ENCODE measurements at places on chromosomes 7 and 10. TPM values are rescaled to one million over a fixed set of nuclear protein-coding genes. Genes with fewer than 3 reads are reported as not detected.

C7orf33 gene
- total RNA-seq = not detected

PILRA gene
- total RNA-seq = 0.82 TPM

GRCh38 chr10:43892062-43892770, 243.5 kb upstream of the ZNF32 start:
- DNase-seq = no peak

MRLN gene
- not detected for total RNA-seq

DNA sequence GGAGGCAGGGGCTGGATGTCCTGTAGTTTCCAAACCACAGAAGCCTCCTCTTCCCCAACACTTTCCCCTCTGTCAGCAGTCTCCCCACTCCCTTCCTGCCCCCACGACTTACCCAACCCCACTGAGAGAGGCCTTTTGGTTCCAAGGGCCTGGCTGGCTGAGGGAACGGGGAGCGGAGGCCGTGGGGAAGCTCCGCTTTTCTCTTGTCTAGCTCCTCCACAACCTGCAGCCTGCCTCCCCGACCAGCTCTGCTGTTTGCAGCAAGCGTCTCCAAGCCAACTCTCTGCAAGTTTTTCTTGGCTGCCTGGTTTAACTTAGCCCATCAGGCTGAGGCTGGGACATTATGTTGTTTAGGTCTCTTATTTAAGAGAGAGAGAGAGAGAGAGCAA, 126.8 kb downstream of the NEURL1 start:
- DNase-seq = no peak

GRCh38 chr7:107712025-107712424, 31.9 kb upstream of the CBLL1 start:
- DNase-seq = no peak

- no peak for DNase-seq
These were observed 169.3 kb downstream of the LCOR start for GRCh38 chr10:97001183-97001991.

ACTL6B gene
- 163 TPM for total RNA-seq
